ENCODE measurements at places on chromosomes 4 and X. TPM values are rescaled to one million over a fixed set of nuclear protein-coding genes. Genes with fewer than 3 reads are reported as not detected.

BLOC1S4 gene
- 18.9 TPM for total RNA-seq

ODAPH gene
- total RNA-seq = not detected

NHSL2 gene
- 32.5 TPM for total RNA-seq

DNA sequence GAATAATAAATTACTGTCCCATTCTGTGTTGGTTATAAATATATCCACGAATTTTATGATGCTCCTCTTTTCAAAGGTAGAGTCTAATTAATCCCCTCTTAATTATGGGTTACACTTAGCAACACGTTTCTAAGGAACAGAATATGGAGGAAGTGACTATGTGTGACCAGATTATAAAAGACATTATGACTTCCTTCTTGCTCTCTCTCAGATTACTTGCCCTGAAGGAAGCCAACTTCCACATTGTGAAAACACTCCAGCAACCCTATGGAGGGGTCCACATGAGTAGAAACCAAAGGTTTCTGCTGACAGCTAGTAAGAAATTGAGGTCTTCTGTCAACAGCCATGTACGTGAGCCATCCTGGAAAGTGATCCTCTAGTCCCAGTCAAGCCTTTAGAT, 59.3 kb downstream of the WDFY3 start:
- DNase-seq = no peak

DNA sequence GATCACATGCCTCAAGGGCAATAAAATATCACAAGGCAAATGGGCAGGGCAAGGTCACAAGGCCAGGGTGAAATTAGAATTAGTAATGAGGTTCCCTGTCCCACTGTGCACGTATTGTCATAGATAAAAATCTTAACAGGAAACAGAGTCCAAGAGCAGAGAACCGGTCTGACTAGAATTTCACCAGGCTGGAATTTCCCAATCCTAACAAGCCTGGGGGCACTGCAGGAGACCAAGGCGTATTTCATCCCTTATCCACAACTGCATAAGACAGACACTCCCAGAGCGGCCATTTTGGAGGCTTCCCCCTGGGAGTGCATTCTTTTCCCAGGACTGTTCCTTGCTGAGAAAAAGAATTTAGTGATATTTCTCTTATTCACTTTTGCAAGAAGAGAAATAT, 25.9 kb upstream of the PRDM5 start:
- no peak for DNase-seq

DNA sequence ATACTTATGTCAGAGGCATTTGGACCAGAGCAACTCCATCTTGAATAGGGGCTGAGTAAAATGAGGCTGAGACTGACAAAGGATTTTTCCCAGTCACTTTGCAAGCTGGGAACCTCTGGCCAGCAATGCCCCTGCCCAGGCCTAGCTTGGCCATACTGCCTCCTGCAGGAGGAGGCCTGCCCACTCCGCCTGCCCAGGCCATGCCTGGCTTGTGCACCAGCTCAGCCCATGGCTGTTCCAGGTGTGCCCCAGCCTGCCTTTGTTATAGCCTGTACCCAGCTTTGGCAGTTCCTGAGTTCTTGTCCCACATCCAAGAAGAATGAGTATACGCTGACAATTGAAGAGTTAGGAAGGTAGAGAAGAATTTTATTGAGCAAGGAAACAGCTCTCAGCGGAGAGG, 176.1 kb downstream of the AASDH start:
- DNase-seq = no peak

DNA sequence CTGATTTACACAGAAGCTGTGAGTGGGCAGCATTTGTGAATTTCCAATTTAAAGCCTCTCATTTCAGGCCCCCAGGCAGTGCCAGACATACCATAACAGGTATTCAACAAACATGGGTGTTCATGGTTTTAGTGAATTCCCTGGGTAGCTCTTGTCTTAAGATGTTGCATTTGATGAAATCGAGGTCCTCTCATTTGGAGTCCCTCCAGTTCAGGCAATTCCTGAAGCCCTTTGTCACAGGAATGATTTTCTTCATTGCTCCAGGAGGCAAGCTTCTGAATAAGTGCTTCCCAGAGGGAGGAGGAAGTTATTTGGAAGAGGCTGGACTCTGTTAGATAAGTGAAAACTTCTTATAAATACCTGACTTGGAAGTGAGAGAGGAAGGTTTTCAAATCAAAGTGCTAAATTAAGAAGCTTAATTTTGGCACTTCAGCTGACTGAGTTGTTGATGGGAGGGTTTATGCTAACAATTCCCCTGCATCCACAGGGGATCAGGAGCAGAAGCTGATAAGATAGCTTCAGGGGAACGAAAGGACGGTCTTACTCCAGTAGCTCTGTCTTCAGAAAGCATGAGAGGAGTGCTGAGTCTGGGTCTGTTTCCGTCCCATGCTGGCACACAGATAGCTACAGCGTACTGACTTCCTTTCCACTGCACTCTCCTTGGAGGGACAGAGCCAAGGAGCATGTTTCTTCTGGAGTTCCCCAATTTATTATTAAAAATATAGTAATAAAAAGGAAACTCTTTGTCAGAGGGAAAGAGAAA, 543.1 kb downstream of the GBA3 start:
- no peak for DNase-seq

DNA sequence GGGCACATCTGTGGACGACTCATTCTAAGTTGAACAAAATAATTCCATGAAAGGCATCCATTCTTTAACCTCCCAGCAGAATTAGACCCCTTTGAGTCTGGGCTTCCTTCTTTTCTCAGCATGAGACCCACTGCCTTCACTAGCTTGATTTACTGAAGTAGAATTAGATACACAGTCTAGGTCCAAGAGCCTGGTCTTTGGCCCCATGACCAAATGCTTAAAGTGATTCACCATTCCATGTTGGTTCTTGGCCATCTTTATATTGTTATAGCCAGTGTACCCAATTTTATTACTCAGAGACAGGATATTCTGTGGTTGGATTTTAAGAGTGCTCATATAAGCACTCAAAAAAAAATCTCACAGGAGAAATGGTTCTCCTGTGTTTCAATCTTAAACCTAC, 155.3 kb upstream of the GPC4 start:
- no peak for DNase-seq

Measured in natural killer cell (primary cell).